NCI-H1930 (cell line): ENCODE measurements at places on chromosomes 11 and 22.

GRCh38 chr11:23948851-23949250, 548.0 kb upstream of the LUZP2 start:
- no peak for DNase-seq

GRCh38 chr11:76347466-76347865, 33.5 kb downstream of the THAP12 start:
- no peak for DNase-seq

DNA sequence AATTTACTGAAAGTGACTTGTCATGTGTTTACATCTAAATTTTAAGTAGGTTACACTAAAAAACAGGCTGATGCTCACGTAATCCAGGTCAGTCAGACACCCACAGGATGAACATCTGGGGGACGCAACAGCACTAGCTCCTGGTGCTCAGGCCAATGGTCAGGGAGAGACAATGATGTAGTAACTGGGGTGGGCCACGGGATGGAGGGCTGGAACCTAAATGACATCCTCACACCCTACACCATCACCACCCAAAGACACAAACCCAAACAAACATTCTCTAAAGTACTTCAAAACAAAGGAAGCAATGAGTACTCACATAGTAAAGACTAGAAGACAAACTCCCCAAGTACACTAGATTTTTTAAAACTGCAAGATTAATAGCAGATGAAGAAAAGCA, 53.5 kb upstream of the SLC25A1 start:
- no peak for DNase-seq

DNA sequence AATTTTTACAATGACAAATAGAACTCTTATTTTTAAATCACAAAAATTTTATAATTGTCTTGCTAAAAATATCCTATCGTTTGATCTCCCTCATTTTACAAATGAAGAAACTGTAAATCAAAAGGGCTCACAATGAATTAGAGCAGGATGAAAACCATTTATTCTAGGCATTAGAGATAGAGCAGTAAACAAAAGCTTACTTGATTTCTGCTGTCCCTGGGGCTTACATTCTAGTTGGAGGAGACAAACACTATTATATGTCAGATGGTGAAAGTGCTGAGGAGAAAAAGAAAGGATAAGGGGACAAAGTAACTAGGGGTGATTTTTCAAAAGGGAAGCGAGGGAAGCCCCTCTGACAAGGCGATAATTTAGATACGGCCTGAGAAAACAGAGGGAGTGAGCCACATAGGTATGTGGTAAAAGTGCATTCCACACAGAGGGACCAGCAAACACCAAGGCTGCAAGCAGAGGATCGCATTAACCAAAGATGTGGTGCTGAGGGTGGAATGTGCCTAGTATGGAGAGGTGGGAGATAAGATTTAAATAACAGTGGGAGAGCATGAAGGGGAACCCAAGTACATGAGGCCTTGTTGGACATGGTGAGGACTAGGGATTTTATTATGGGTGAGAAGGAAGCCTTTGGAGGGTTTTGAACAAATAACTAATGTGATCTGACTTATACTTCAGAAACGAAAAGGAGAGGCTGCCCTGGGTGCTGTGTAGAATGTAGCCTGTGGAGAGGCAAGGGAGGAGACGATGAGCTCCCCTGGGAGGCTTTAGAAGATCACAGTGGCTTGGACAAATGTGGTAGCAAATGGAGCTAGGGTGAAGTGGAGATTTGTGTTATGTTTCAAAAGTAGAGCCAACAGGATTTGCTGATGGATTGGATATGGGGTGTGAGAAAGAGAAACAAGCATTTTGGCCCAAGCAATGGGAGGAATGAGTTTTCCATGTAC, 62.1 kb downstream of the PDHX start:
- no peak for DNase-seq

DNA sequence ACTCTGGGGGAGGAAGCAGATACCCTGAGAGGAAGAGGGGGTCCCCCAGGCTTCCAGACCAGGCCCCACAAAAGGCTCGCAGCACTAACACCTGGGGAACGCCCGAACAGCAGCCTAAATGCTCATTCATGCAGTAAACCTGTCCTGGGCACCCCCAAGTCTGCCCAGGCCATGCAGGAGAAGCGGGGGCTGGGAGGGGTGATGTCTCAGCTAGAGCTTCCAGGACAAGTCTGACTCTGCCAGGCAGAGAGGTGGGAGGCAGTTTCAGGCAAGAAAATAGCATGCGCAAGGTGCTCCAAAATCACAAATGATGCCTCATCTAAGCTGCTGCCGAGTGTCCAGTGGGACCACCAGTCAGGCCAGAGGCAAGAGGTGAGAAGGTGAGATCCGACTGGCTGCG, 14.6 kb downstream of the CABP7 start:
- DNase-seq, result no peak

DNA sequence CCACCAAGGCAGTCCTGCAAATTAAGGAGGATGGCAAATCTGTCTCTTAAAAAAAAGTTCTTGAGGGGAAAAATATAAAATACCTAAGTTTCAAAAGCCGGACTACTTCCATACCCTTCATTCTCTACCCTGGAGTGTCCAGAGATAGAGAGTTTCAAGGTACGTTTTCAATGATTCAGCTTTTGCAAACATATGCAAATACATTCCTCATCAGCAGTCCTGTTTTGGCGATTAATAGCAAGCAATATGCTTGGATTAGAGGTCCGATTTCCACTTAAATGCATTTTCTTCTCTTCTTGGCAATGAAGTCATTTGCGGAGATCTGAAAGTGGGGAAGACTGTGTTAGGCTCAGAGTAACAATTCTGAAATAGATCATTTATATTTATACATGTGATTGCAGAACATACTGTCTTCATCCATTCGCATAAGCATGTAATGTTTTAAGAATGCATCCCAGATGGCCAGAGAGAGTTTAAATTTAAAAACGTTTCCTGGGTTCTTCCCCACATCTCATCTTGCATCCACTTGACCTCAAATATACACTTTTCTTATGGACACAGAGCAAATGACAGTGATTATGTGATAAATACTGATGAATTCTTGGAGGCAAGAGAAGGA, 13.8 kb upstream of the TFIP11 start:
- no peak for DNase-seq

DNA sequence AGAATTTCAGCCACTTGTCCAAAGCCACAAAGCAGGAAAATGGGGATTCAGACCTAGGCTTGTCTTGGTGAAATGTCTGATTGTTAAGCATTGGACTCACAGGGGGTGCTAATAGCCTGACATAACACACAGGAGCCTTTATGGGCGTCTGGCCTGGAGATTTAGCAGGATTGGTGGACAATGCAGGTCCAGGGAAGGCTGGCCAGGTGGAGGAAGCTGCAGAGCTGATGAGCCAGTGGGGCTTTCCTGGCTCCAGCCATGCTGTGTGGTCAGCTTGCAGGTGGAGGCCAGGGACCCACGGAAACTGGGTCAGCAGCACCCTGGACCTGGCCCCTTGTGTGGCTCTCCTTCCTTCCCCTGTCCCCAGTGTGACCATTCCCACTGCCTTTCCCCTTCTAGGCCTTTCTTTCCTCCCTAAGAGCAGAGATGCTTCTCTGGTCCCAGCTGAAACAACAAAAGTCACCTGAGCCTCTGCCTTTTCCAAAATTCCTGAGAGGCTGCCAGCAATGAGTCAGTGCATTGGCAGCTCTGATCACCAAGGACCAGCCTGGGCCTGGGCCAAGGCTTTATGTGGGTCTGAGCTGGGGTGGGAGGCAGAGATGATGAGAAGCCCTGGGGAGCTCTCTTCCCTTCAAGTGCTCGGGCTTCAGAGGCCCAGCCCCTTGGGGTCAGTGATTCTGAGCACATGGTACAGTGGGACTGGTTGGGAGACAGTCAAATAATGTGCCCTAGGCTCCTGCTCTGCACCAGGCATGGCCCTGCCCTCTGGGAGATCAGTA, 85.2 kb downstream of the CCDC81 start:
- no peak for DNase-seq

- DNase-seq, result no peak
Observed at GRCh38 chr11:104484804-104485554, 321.0 kb upstream of the PDGFD start.

- no peak for DNase-seq
Observed at GRCh38 chr11:19436932-19437331, 196.2 kb upstream of the E2F8 start.

- DNase-seq, result no peak
Observed at GRCh38 chr11:118618115-118618990, 10.9 kb downstream of the PHLDB1 start.

- DNase-seq, result no peak
Observed at GRCh38 chr11:46352063-46352841, 5.0 kb downstream of the DGKZ start.

- no peak for DNase-seq
Observed at GRCh38 chr11:12270215-12270797, 107.1 kb upstream of the PARVA start.

GRCh38 chr11:16977994-16978315, 36.3 kb downstream of the PLEKHA7 start:
- no peak for DNase-seq

DNA sequence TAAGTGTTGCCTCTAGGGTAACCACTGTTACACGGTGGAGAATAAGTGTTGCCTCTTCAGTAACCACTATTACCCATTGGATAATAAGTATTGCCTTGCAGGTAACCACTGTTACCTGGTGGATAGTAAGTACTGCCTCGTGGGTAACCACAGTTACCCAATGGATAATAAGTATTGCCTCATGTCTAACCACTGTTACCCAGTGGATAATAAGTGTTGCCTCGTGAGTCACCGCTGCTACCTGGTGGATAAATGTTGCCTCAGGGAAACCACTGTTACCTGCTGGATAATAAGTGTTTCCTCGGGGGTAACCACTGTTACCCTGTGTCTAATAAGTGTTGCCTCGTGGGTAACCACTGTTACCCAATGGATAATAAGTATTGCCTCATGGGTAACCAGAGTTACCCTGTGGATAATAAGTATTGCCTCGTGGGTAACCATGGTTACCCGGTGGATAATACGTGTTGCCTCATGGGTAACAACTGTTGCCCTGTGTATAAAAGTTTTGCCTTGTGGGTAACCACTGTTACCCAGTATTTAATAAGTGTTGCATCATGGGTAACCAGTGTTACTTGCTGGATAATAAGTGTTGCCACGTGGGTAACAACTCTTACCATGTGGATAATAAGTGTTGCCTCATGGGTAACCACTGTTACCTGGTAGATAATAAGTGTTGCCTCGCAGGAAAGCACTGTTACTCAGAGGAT, 12.3 kb upstream of the NXPE4 start:
- DNase-seq, result no peak

- no peak for DNase-seq
Observed at GRCh38 chr11:124329787-124330478, 9.9 kb upstream of the OR8D2 start.

DNA sequence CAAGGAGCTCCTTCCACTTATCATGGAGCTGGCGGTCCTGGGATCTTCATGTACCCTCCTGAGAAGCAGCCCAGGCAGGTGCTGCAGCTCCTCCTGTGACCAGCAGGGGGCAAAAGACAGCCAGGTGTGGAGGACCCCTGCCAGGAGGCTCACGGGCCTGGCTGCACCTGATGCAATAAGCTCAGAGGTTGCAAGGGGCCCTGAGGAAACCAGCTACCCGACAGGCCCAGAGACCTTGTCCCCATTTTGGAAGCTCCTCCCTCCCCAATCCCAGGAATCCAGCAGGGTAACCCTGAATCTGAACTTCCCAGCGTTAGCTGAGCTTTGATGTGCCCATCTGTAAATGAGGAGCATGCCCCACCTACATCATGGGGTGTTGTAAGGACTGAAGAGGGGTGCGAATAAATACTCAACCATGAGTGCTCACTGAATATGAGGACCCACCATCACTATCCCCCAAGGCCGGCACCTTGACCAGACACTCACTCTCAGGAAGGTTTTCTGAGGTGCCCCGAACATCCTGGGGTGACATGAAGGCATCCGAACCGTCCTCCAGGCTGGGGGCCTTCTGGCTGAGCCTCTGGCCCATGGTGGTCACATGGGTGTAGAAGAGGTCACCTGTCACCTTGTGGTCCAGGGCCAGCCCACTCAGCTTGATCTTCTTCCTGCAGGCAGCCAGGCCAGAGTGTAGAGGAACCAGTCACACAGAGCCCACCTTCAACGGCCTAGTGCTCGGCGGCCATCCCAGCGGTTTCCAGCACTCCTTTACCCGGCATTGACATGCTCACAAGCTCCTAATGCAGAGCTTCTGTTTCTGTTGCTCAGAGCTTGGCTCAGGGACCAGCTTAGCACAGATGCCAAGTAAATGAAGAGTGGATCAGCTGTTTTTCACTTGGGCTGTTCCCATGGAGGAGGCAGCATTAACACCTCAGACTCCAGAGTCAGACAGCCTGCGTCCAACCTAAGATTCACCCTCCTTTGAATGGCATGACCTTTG, 21.7 kb downstream of the SLC43A1 start:
- DNase-seq, result peak; percentile 48
